ENCODE measurements at places on chromosomes 6 and 20. TPM values are rescaled to one million over a fixed set of nuclear protein-coding genes. Genes with fewer than 3 reads are reported as not detected.

GRCh38 chr6:89145091-89145955 lies 532 bp upstream of the PM20D2 start:
- DNase-seq = no peak

GRCh38 chr6:27177485-27178406 lies 69.8 kb upstream of the PRSS16 start:
- peak; percentile 88 for DNase-seq

DNA sequence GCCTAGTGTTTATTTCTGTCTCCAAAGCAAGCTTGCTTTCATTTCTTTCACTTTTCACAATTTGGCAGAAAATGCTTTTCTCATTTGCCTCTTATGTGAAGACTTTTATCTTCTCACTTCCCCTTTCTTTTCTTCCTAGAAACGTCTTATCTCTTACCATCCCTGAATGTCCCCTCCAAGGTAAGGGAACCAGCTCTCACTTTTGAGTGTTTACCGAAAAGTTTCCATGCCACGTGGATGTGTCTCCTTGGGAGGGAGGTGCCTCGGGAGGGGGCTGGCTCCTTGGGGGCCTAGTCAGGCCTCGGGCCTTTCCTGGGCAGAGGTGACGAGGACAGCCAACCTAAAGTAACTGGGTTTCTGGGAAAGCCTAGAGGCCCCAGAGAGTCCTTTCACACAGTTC lies 127.4 kb downstream of the CD24 start:
- DNase-seq = no peak

Gene HLA-DQA1
- 27.0 TPM for total RNA-seq

DNA sequence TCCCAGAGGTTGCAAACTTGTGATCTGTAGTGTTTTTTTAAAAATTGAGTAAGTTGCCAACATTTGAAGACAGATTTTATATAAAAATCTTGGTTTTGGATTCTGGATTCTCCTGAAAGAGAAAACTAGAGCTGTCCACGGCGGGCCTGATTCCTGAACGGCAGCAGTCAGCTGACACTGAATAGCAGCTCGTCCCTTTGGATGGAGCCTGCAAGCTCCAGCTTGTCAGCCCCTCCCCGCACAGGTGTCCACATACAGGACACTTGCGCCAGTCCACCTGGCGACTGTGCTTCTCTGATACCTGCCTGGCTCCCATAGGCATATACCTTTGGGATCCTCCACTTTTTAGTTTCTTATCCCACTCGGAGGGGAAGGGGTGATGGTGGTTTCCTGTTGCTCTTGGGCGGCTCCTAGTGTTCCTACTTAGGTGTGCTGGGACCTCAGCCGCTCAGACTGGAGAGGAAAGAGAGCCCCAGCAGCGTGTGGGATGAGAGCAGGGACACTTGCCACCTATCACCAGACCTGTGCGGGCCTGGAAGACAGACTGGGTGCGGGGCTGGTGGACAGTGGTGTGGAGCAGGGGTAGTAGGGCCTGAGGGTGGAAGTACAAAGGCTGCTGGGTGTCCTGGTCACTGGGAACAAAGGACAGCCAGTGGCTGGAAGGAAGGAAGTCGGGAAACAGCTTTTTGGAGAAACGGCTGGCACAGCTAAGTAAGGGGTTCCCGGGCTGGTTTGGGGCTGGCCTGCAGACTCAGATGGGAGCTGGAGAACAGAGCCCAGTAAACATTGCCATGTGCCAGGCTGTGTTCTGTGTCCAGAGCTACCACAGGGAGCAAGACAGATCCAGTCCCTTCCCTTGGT lies 18.3 kb downstream of the GHRH start:
- no peak for DNase-seq

DNA sequence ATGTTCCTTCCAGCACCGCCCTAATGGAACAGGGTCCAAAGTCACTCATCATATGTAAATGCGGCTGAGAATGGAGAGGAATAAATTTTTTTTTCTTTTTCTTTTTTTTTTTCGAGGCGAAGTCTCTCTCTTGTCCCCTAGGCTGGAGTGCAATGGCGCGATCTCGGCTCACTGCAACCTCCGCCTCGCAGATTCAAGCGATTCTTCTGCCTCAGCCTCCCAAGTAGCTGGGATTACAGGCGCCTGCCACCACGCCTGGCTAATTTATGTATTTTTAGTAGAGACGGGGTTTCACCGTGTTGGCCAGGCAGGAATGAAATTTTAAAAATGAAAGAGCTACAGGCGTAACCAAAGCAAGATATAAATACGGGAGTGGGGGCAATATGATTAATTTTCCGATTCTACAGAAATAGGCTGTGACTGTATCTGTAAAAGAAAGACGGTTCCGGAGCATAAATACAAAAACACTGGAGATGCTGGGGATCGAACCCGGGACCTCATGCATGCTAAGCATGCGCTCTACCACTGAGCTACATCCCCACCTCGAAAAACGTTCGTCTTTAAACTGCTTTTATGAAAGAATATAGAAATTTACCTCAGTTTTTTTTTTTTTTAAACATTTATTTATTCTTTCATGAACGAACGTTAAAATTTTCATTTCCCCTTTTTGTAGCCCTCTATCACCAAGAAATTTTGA lies 132.2 kb downstream of the GPX5 start:
- DNase-seq = no peak

Gene PGC
- 0.33 TPM for total RNA-seq

DNA sequence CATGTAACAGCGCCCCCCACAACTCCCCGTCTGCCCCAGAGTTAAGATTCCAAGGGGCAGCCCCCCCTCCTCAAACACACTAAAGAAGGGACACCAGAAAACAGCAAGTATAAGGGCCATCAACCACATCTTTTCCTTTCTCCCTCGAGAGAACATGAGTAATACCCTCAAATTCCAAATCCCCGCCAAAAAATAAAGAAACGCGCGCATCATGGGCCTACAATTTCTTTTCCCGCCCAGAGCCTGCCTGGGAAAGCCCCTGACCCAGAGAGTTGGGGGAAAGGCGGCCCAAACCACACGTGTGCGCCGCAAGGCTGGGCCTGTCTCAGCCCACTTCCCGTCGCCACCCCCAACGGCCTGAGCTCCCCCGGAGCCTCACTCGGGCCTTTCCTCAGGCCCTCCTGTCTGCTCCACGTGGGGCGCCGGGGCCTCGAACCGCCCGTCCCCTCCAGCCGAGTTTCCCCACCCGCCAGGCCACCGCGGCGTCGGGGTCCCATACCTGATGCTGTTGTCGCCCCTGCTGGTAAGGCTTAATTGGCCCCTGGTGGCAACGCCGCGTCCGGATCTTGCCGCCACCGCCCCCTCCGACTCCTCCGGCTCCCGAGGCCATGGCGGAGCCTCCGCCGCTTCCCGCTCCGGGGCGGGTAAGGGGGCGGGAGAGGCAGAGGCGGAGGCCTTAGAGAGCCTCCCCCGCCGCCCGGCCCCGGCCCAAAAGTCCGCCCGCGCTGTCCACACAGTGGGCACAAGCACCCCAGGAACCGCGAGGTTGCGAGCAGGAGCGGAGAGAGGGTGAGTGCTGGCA lies 746 bp downstream of the NUP153 start:
- peak; percentile 87 for DNase-seq

DNA sequence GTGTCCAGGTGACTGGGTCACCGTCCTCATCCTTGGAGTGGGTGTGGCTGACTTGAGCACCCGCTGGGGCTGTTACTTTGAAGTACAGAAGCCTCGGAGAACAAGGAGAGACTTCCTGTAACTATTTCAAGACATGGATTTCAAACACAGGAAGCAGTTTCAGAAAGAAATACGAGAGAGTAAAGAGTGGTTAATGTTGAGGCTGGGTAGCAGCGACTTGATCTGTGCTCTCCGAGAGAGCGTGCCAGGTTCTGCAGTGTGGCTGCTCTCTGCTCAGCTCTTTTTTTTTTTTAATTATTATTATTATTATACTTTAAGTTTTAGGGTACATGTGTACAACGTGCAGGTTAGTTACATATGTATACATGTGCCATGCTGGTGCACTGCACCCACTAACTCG lies 17.5 kb upstream of the EFCAB8 start:
- no peak for DNase-seq

Measured in aorta (tissue), 5 donors.